NCI-H1930 (cell line): ENCODE measurements at places on chromosomes 7 and 10.

- no peak for DNase-seq
Observed at GRCh38 chr10:6120691-6121090, 31.9 kb downstream of the RBM17 start.

DNA sequence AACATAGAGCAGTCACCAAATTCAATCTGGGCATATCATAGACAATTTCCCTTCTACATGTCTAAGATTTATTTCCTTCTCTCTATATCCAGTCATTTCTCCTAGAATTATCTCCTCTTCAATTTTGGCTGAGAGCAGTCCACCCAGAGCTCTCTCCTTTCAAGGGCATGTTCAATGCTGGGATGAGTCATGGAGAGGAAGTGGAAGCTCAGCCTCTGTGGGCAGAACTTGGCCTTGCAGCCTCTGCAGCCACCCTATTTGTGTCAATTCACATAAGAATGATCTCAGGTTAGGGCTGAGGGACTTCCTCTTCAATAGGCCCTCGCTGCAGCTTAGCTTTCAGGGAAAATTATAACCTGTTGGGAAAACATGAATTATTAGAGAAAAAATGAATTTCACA is 560.8 kb downstream of the POM121L12 start:
- DNase-seq, result no peak

GRCh38 chr7:5143935-5144903 is 45.8 kb upstream of the WIPI2 start:
- no peak for DNase-seq

- no peak for DNase-seq
Observed at GRCh38 chr10:75265856-75266255, 30.1 kb upstream of the COMTD1 start.

DNA sequence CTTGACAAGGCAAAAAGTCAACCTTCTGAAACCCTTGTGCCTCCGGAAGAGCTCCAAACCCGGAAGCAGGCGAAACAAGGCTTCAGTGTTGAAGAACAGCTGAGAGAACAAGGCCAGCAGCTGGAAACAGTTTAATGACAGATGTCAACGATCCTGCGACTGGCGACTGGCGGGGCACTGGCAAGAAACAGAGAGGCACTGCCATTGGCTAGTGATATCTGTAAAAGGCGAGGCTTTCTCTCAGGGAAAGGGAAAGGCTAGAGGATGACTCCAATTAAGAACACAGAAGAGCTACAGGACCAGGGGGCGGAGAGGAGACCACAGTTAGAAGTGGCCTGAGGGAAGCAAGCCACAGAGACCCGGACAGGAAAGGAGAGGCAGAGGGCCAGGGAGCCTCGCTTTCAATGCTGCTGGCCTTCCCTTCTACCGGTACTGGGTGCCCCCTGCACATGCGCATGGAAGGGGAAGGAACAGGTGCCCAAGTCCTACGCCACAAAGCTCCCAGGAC is 19.4 kb downstream of the ITGB1 start:
- no peak for DNase-seq
